NCI-H510A (cell line): ENCODE measurements at places on chromosomes 16 and 17.

GRCh38 chr17:2598166-2598565 is 4.7 kb downstream of the PAFAH1B1 start:
- DNase-seq: no peak

DNA sequence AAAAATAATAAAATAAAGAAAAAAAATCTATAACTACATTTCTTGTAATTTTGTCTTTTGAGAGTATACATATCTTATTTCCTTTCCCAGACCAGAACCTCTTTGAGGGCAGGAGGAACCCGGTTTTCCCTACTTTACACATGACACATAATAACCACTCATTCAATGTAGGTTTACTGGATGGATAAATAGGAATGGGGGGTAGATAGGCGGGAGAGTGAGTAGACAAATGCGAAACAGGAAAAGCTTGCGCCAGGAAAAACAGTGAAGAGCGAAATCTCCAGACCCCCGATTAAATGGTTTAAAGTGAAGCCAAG is 515 bp upstream of the GOSR2 start:
- DNase-seq: no peak

GRCh38 chr17:82871056-82871775 is 31.4 kb upstream of the ZNF750 start:
- no peak for DNase-seq

- DNase-seq: no peak
These were observed 3.2 kb downstream of the PRSS22 start for GRCh38 chr16:2854700-2855309.

DNA sequence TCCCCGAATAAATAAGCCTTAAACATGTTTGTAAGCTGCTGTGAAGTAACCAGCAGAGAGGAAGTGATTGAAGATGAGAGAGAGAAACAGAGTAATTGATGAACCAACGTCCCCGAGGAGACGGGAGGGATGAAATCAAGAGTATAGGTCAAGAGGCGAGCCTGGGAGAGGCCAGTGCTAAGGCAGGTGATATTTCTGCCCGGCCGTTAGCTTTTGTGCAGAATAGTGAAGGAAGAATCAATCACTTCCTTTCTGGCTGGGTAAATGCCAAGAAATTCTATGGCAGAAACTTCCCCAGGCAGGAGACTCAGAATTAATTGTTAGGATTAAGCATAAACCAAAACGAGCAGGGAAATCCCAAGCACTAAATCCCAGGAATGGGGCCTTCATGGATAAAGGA is 273.8 kb downstream of the CDH13 start:
- DNase-seq: no peak

DNA sequence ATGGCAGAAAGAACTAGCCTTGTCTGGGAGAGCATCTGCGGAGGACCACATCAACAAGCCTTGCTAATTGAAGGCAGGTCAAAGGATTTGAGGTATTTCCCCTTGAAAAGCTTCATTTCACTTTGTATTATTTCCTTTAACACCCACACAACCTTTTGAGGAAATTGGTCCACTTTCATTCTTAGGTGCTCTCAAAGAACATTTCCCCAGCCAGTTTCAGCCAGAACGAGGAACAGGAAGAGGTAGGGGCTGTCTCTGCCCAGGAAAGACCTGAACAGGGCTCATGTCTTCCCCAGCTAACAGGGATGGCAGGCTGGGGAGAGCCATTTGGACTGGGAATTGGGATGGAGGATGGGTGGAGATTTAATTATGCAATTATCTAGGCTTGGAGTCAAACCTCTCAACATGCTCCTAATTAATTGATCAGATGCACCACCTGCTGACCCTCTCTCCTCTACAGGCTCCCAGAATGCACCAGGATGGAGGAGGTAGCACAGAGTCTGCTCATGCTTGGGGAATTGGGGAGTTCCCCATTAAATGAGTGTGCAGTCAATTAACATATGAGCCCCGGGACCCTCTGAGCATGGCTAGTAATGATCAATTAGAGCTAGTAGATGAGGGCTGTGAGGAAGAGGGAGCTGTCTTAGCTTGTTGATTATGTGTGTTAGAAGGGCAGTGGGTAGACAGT is 84.6 kb downstream of the GP2 start:
- no peak for DNase-seq

- DNase-seq: no peak
These were observed 4.3 kb downstream of the KLHL36 start for GRCh38 chr16:84652566-84652965.

- DNase-seq: no peak
These were observed 19.5 kb upstream of the HNF1B start for GRCh38 chr17:37764383-37764782.

- DNase-seq: no peak
These were observed 154.8 kb downstream of the XYLT1 start for GRCh38 chr16:17316005-17316404.

DNA sequence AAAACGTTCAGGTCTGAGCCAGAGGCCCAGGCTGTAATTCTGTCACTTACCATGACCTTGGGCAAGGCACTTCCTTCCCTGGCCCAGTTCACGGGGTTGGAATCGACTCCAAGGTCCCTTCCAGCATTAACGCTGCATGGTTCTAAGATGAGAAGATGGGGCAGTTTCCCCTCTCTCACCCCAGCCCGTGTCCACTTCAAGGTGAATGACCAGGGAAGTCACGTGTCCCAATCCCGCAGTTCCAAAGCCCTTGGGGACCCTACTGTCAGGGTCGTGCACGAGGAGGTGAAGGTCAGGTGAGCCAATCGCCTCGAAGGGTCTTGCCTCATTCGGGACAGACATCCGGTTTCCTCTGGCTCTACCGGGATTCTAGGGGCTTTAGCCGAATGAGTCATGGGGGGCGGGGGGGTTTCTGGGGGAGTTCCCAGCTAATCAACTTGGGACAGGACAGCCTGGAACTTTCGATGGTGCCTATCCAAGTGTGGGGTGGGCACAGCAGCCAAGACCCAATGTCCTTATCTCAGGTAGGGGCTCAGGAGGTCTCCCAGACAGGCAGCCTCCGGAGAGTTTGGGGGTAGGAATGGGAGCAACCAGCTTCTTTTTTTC is 762 bp upstream of the CSF3 start:
- no peak for DNase-seq

- no peak for DNase-seq
These were observed at the start of gene CACNA1H for GRCh38 chr16:1152651-1153259. TSS of gene CACNA1H (plus strand) at chr16:1153106. CDS start at chr16:1153738, 632 bp downstream.

- no peak for DNase-seq
These were observed 409.6 kb upstream of the CDH11 start for GRCh38 chr16:65531475-65531874.

GRCh38 chr16:72236866-72237265 is 64.9 kb upstream of the PMFBP1 start:
- DNase-seq: no peak

- no peak for DNase-seq
These were observed 26.6 kb upstream of the OR1F1 start for GRCh38 chr16:3161235-3162018.

DNA sequence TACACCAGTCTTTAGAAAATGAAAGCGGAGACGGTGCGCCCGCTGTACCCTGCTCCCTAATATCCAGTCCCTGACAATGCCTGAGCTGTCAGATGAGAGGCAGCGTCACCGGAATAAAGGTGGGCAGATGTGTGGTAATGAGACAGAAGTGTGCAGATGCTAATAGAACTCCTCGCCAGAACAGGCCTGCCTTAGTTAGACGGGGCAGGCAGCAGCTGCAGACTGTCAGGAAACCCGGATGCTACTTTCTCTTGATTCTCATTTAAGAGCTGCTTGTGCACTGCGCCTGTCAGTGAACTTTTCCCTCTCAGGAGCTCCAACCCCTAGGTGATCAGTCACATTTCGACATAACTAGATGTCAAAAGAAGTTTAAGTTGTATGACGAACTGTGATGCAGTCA is 221.8 kb upstream of the IRX3 start:
- DNase-seq: no peak

- DNase-seq: no peak
These were observed 4.7 kb downstream of the FBXL16 start for GRCh38 chr16:700684-701584.

GRCh38 chr16:53779186-53779585 is 75.2 kb downstream of the FTO start:
- DNase-seq: no peak

GRCh38 chr17:20114466-20114865 is 105.3 kb downstream of the SPECC1 start:
- DNase-seq: no peak

DNA sequence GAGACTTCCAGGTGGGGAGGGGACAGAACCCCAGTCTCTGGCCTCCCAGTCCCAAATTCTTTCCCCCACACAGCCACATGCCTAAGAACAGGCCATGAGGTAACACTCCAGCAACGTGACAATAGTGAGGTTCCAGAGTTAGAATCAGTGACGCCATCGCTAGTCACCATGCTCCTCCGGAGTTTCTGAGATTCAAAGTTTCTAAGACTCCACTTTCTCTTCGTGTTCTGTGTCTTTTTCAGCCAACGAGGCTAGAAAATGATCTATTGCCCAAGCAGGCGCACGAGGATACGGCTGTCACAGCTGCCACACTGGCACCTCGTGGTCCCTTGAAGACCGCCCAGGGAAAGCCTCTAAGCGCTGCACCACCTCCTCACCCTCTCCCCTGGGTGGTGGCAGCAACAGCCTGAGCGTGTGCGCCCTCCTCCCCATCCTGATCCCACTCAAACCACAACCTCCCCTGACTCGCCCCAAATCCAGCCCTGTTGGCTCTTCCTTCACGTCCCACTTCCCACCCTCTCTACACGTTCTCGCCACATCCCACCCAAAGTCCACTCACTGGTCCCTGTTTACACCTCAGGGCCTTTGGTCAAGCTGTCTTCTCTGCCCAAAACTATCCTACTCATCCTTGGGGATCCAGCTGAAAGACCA is 1.0 kb downstream of the MCRIP1 start:
- no peak for DNase-seq

GRCh38 chr17:3666516-3666915 is 1.9 kb downstream of the TAX1BP3 start:
- DNase-seq: no peak

GRCh38 chr17:81432941-81433340 is 37.7 kb downstream of the BAHCC1 start:
- DNase-seq: no peak

- DNase-seq: no peak
These were observed 3.1 kb downstream of the TLCD2 start for GRCh38 chr17:1707107-1707506.

DNA sequence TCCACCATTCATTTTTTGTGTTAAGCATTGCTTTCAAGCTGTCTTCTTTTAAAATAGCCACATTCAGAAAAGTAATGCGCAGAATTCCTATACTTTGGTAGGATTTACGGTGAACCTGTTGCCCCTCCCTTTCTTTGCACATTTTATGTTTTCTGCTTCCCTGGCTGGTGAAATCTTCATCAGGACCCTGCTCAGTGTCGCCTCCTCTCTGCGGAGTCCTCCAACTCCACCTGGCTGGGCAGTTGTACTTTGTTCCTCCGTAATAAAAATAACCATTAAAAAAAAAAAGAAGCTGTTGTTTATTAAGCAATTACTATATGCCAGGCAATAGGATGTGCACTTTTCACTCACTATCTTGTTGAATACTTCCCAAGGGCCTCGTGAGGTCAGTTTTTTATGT is 2.9 kb downstream of the UMOD start:
- DNase-seq: no peak

GRCh38 chr16:83137894-83138293 is 511.1 kb downstream of the CDH13 start:
- DNase-seq: no peak

DNA sequence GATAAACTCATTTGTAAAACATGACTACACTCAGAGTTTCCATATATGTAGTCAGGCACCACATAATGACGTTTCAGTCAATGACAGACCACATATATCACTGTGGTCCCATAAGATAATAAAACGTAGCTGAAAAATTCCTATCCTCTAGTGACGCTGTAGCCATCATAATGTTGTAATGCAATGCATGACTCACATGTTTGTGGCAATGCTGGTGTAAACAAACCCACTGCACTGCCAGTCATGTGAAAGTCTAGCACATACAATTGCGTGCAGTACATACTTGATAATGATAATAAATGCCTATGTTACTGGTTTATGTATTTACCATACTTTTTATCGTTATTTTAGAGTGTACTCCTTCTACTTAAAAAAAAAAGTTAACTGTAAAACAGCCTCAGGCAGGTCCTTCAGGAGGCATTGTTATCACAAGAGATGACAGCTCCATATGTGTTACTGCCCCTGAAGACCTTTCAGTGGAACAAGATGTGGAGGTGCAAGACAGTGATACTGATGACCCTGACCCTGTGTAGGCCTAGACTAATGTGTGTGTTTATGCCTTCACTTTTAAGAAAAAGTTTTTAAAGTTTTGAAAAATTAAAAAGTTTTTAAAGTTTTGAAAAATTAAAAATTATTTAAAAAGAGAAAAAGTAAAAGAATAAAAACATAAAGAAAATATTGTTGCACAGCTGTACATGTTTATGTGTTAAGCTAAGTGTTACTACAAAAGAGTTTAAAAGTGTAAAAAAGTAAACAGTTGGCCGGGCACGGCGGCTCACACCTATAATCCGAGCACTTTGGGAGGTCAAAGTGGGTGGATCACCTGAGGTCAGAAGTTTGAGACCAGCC is 9.0 kb downstream of the STAT5B start:
- no peak for DNase-seq

DNA sequence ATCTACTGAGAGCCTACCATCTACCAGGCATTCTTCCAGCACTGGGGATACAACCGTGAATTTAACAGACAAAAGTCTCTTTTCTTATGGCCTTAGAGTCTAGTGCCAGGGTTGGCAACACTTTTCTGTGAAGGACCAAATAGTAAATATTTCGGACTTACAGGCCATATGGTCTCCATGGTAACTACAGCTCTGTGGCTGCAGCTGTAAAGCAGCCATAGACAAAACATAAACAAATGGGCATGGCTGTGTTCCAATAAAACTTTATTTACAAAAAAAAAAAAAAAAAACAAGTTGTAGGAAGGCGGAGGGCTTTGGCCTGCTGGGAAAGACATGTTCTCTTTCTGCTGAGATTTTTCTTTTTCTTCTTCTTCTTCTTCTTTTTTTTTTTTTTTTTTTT is 98.7 kb downstream of the ABCC12 start:
- no peak for DNase-seq

DNA sequence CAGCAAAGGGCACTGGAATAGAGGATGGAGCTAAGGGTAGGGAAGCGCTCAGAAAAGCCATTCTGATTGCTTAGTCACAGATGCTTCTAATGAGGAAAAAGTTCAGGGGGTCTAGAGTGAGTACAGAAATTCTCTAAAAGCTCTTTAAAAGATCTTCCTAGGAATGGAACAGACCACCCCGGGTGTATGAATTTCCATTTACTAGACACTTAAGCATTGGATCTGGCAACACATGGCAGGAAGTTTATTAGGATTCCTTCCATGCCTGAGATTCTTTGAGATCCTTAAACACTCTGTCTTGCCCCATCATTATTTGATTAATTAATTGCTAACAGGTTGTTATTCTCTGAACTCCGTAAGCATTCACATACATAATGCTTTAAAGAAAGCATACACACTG is 8.5 kb downstream of the KRTAP9-7 start:
- no peak for DNase-seq

DNA sequence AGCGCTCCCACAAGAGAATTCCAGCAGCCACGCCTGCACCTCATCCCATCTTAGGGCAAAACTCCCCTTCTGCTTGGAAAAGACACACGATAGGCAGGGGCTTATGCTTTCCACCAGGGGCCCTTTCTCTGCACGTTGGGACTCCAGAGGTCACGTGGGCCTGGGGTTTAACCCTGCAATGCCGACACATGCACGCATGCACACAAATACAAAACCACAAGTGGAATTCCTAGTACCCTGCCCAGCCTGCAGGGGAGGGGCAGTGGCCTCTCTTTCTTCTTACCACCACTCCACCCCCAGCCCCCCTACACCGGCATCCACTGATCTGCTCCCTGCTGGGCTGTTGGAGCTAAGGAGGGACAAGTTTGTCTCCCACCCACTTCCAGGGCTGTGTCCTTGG is 16.8 kb upstream of the CCDC182 start:
- no peak for DNase-seq

GRCh38 chr17:72682605-72683004 is 409.9 kb downstream of the SLC39A11 start:
- no peak for DNase-seq
